ENCODE measurements at places on chromosomes 5 and 9. TPM values are rescaled to one million over a fixed set of nuclear protein-coding genes. Genes with fewer than 3 reads are reported as not detected.

TMEM174 gene
- not detected for total RNA-seq

PCDHB11 gene
- total RNA-seq: 0.77 TPM

QRFP gene
- not detected for total RNA-seq

RBM27 gene
- 15.9 TPM for total RNA-seq

ASS1 gene
- total RNA-seq: 71.3 TPM

SPINK4 gene
- total RNA-seq: not detected

AFAP1L1 gene
- total RNA-seq: 40.6 TPM

CDC25C gene
- total RNA-seq: not detected
